ENCODE measurements at places on chromosomes 12 and 14.

GRCh38 chr12:116978791-116979508 lies 68.2 kb downstream of the FBXW8 start:
- DNase-seq, result no peak

- peak; percentile 33 for DNase-seq
These were observed 160.9 kb downstream of the SPTSSA start for GRCh38 chr14:34300882-34301734.

DNA sequence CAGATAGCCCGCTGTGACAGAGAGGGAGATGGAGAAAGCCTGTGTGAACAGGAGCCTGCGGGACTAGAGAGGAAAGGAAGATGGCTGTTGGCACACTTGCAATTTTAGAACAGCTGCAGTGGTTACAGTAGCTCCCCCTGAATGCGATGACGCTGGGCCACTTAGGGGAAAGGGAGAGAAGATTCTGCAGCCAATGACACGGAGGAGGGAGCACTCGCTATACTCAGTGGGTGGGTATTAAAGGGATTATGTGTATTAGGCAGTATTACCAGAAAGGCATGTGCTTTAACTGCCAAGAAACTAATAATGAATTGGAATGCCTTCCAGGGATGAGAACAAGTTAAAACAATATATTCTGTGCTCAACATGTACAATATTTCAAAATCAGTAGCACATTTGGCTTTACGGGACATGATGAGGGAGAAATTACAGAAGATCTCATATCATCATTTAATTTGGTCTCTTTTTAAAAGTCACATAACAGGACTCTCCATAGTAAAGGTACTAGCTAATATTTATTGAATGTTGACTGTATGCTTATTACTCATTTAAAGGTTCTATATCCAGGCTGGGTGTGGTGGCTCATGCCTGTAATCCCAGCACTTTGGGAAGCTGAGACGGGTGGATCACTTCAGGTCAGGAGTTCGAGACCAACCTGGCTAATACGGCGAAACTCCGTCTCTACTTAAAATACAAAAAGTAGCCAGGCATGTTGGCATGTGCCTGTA lies 35.9 kb upstream of the FOS start:
- DNase-seq, result no peak

GRCh38 chr14:84042992-84043391 lies 1487.0 kb upstream of the FLRT2 start:
- DNase-seq, result no peak

GRCh38 chr12:90000721-90001120 lies 292.1 kb upstream of the ATP2B1 start:
- no peak for DNase-seq

DNA sequence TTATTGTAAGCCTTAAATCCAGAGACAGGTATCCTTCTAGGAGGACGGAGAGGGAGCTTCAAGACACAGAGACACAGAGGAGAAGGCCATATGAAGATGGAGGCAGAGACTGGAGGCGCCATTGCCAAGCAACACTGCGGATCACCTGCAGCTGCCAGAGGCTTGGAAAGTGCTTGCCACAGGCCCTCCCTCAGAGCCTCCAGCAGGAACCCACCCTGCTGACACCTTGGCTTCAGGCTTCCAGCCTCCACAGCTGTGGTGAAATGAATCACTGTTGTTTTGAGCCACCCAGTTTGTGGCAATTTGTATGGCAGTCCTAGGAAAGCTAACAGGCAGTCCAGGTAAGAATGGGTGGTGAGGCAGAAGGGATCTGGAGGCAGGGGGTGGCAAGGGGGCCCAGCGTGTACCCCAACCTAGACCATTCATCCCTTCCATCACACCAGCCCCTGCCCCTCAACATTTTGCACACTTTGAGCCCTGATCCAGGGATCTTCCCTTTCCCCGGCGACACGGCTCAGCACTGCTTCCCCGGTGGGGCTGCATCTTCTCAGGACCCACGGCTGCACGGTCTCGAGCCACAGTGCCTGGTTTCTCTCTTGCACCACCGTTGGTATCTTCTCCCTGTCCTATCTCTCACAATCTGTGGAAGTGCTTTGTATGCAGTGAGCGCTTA lies 22.3 kb upstream of the BCDIN3D start:
- no peak for DNase-seq

DNA sequence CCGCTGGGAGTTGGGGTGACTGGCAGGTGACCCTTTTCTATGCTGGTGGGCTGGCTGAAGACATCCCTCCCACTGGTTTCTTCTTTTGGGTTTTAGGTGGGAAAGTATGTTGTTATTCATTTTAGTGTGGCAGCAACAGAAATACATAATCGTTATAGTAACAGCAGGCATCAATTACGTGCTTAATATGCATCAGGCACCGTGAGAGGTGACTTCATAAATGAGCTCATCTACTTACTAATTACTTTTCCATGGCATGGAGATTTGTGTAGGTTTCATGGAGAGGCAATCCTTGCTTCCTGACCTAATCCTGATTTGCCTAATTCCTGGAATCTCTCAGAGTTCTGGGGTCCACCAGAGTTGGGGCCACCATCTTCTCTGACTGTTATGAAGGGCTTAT lies 13.4 kb upstream of the CELA1 start:
- no peak for DNase-seq

DNA sequence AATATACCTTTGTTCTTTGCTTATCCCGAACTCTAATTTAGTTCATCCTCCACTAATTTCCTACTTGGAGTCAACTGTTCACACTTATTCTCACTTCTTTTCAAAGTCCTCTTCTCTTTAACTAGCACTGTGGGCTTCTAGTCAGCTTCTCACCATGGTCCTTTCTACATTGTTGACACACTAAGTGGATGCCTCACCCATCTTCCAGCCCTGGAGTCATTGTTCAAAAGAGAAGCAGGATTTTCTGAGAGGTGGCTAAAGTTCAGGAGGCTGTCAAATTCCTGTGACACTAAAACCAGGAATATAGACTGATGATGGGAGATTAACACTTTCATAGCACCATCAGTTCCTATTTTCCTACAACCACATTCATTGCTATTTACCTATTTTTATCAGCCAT lies 99.3 kb downstream of the PHLDA1 start:
- no peak for DNase-seq

DNA sequence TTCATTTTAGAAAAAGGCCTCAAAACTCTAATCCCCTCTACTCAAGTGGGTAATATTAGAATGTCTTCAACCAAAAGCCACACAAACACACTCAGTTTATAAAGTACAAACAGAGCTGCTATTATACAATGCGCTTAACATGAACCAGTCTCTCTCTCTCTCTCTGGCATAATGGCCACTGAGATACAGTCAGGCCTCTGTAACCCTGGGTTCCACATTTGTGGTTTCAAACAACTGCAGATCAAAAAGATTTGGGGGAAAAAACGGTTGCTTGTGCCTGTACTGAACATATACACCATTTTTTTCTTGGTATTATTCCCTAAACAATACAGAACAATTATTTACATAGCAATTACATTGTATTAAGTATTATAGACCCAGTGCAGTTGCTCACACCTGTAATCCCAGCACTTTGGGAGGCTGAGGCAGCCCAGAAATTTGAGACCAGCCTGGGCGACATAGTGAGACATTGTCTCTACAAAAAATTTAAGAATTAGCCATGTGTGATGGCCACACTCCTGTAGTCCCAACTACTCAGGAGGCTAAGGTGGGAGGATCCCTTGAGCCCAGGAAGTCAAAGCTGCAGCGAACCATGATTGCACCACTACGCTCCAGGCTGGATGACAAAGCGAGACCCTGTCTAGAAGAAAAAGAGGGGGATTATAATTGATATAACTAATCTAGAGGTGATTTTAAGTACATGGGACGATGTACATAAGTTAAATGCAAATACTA lies 5.6 kb downstream of the SLC11A2 start:
- no peak for DNase-seq

GRCh38 chr12:129409281-129409680 lies 494.5 kb downstream of the TMEM132D start:
- no peak for DNase-seq

DNA sequence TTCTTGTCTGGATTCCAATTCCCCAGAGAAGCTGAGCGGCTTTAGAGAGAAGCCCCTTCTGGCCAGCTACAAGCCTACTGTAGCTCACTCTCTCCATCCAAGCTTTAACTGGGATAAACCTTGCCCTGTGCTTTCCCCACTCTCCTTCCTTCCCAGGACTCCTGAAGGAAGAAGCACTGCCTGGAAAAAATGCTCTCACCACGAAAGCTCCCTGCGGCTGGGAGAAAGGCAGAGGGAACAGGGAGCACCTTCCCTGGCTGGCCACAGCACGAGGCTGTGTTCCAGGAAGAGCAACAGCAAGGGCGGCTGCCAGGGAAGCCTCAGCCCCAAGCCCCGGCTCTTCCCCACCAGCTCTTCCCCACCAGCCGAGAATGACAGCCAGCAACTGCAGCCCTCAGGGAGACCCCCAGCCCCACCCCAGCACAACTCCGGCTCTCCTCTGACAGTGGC lies 40.8 kb upstream of the PNMA1 start:
- DNase-seq, result no peak

DNA sequence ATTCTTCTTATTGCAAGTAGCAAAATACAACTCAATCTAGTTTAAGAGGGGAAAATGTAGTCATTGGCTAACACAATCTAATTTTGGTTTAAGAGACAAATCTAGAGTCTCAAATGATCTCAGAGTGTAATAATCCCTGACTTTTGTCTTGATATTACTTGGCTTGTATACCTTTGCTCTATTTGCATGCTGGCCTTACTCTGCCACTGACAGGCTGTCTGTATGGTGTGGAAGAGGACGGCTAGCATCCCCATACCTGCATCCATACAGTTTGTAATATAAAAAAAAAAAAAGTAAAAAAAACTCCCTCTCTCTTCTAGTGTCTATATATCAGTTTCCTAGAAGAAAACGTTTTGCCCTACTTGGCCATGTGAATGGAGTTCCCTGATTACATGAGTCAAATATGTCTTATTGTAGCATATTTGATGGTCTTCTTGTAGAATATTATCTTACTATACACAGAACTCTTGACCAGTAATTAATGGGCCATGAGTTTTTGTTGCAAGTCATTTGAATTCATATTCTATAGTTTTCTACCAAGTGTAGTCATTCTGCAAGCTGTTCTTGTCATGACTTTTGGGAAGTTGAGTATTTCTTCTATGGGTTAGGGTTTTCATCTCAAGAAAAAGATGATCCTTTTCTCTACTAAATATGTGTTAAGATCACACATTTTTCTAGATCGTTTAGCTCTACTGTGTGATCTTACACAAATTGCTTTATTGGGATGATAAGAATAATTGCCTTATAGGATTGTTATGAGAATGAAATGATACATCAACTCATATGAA lies 8.2 kb downstream of the HIF1A start:
- DNase-seq, result no peak

DNA sequence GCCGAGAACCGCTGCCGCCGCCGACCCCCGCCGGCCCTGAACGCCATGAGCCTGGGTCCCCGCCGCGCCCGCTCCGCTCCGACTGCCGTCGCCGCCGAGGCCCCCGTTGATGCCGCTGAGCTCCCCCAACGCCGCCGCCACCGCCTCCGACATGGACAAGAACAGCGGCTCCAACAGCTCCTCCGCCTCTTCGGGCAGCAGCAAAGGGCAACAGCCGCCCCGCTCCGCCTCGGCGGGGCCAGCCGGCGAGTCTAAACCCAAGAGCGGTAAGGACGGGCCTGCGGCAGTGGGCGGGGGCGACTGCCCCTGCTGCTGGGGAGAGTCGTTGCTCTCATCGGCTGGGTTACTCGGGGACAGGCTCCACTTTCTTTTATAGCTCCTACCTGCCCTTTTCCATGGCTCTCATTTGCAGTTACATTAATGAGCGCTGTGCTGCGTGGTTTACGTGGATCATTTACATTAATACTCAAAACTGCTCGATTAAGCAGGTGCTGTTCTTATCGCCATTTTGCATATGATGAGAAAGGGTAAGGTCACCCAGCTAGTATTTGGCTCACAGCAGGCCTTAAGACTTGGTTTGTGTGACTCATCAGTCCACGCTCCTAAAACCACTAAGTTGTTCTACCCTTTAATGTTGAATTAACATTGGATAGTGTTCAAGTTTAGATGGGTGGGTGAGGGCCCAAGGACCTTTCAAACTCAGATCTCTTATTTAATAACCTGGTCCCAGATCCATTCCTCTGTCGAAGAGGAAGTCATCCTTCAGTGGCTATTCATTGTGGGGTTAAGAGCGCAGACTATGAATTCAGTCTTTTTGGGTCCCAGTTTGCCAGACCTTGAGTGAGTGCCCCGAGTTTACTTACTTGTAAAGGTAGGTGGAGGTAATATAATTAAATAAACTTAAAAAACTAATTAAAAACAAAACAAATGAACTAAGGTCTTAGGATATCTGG lies 823 bp downstream of the RNF10 start:
- peak; percentile 60 for DNase-seq

GRCh38 chr12:131854861-131855476 lies 26.8 kb downstream of the MMP17 start:
- DNase-seq, result no peak

DNA sequence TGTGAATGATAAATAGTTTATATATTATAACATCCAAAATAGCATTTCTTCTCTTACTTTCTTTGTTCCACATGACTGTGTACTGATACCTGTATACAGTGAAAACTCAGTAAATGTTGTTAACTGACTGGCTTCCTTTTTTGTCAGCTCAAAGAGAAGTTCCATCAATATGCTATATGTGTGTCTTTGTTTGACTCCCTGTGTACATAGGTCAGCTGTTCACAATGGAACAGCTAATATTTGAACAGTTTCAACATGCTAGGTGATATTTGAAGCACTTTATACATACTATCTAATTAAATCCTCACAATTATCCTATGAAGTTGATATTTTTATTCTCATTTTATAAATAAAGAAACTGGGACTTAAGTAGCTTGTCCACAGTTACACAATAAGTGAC lies 15.3 kb upstream of the KICS2 start:
- no peak for DNase-seq

DNA sequence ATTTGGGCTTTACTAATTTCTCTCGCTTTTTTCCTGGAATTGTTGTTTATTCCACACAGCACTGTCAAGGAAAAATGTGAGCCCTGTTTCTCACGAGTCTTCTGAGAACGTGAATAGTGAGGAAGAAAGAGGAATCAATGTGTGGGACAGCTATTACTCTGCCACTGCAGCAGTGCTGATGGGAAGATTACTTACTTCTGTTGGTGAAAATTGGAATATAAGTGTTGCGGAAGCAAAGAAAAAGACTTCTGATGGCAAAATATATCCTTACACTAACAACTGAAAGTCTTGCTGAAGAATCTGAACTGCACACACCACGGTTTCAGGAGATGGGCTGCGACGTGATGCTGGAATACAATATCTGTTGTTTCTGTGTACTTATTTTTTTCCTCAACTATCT lies 884.2 kb downstream of the AACS start:
- no peak for DNase-seq

DNA sequence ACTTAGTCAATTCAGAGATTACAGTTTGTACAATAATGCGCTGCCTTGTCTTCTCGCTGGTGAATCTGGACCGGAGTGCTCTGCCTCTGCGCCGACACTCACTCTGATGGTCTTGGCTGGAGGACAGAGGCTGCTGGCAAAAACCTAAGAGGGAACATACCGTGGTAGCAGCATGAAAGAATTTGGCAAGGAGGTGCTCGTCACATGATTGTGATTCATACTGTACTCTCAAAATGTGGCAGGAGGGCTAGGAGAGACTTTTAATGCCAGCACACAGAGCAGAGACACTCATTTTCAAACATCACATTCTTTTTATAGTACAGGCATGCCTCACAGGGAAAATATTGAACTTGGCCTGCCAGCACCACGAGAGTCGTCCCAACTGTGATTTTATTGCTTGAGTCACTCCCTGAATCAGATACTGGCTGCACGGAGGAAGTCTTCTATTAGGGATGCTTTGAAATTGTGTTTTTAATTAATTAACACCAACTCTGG lies 67.8 kb downstream of the HMGA2 start:
- no peak for DNase-seq
